HuH-7.5 (cell line): ENCODE measurements at places on chromosomes 5 and 9.

- DNase-seq: no peak
These were observed 134.8 kb upstream of the RGMB start for GRCh38 chr5:98638701-98639100.

- no peak for DNase-seq
These were observed 53.8 kb downstream of the HRH2 start for GRCh38 chr5:175711472-175712312.

DNA sequence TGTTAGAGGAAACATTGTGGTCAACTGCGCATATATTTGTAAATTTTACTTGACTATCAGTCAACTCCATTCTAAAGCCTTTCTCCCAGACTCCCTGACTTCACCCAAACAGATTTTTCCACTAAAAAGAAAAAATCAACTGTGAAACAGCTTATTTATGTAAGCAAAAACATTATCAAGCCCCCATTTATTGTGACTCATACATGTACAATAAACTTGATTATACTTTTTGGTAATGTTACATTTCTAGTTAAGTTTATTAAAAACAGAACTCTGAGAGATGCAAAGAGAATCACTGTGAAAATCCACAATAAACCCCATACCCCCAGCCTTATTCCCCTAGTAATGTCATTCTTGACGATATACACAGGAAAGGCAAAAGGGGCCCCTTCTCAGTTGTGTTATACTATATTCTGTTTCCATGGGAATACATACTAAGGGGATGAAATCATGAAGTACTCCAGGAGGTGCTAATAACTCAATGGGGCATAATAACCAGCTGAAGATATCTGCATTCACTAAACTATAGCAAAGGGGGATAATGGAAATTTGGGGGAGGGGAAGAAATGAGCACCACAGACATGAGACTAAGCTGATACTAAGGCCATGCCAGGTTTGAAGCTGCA lies 616.0 kb downstream of the ACTL7B start:
- no peak for DNase-seq

GRCh38 chr5:5295351-5295750 lies 127.1 kb upstream of the ICE1 start:
- DNase-seq: no peak

DNA sequence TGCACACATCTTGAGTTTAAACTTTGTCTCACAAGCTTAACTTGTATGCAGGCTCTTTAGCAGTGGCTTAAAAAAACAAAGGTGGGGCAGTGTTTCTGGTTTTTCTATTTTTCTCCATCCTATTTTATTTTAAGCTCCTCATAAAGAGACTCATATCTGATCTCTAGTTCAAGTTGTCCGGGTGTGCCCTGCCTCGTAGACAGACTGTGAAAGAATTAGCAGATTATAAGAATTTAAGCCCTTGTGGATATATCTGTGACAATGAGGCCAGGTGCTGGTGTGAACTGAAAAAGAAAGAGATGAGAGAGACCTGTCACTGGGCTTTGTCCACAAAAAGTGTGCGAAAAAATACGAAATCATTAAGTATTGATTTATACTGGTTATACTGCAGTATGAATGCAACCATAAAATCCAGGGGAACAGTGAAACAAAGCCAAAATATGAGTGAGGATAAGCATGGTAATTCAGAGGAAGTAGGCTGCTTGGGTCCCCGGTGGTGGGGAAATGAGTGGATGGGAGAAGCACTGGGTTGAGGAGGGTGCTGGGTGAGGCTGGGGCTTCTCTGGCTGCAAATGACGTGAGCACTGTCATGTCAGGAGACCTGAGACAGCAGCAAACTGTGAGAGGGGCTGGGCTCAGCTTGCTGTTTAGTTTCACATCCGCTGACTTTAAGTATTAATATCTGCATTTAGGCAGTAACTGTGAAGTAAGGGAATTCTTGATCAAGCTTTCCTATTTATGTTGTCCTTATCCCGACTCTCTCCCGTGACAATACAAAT lies 179.7 kb upstream of the ANKRD55 start:
- DNase-seq: no peak

GRCh38 chr5:58235299-58235698 lies 224.6 kb downstream of the PLK2 start:
- no peak for DNase-seq

- no peak for DNase-seq
These were observed 57.7 kb upstream of the KLF4 start for GRCh38 chr9:107547303-107547702.
